Umbilical cord (tissue), 2 donors: ENCODE measurements at places on chromosomes 11 and 22.

GRCh38 chr22:42060489-42060888 lies 10.1 kb downstream of the NAGA start:
- DNase-seq = no peak

DNA sequence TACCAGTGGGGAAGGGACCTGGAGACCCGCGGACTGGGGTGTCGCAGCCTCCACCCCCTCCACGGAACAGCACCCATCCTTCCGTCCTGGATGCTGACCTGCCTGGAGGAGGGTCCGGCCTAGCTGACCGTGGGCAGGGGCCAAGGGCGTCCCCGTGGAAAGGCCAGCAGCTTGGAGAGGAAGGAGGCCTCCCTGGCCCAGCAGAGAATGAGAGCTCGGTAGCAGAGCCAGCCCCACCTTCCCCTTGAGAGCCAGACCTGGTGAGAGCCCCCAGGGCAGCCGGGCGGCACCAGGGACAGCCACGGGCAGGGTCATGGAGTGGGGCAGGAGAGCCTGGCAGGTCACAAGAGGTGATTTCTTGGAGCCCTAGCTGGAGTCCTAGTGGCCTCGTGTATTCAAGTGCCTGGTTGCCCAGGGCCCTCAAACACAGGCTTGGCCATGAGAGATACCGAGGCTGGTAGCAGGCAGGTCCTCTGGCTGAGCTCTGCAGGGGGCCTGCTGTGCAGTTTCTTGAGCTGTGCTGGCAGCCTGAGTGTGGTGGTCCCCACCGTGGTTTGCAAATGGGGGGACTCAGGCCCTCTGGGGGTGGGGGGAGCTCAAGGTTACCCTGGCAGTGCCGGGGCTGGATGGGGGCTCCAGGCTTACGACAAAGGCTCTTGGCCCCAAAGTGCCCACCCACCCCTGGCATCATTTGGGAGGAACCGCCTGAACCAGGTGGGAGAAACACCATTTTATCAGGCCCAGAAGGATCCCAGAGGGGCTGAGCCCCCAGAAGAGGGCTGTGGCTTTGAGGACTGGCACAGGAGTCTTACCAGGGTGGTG lies 7.6 kb downstream of the TSPAN32 start:
- DNase-seq = no peak

GRCh38 chr22:26783885-26784284 lies 126.5 kb downstream of the MIAT start:
- peak; percentile 23 for DNase-seq

DNA sequence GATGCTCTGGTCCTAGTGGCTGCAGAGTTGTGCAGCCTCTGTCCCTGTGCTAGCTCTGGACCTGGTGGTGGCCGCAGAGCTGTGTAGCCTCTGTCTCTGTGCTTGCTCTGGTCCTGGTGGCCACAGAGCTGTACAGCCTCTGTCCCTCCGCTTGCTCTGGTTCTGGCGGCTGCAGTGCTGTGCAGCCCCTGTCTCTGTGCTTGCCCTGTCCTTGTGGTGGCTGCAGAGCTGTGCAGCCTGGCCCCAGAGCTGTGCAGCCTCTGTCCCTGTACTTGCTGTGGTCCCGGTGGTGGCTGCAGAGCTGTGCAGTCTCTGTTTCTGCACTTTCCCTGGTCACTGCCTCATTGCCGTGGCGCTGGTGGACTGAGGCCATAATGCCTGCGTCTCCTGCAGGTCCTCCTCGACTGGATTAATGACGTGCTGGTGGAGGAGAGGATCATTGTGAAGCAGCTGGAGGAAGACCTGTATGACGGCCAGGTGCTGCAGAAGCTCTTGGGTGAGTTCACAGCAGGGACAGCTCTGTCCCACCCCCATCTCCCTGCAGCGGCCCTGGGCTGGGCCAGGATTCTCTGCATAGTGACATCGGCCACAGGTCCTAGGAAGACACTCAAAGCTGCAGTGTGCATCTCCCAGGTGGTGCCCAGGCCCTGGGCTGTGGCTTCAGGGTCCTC lies 61.9 kb upstream of the PARVG start:
- DNase-seq = no peak

DNA sequence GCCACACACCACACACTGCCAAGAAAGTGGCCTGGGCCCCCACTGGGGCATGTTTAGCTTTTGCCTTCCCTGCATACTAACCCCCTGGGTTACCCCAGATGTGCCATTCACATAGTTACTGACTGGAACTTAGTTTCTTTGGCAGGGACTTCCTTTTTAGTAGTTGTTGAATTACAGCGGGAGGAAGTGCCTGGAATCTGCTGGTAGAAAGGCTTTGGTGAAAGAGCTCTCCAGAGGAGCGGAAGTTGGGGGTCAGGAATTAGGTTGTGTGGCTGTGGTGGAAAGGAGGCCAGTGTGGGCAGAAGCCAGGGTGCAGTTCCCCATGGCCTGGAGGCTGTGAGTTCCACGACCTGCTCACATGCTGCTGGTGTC lies 69.0 kb downstream of the MED15 start:
- DNase-seq = no peak

- no peak for DNase-seq
Observed at GRCh38 chr22:38271927-38272372, 860 bp downstream of the TMEM184B start.

- DNase-seq = no peak
Observed at GRCh38 chr11:794013-794765, 3.9 kb downstream of the SLC25A22 start.

GRCh38 chr11:114115451-114115928 lies 56.0 kb downstream of the ZBTB16 start:
- DNase-seq = peak; percentile 48

DNA sequence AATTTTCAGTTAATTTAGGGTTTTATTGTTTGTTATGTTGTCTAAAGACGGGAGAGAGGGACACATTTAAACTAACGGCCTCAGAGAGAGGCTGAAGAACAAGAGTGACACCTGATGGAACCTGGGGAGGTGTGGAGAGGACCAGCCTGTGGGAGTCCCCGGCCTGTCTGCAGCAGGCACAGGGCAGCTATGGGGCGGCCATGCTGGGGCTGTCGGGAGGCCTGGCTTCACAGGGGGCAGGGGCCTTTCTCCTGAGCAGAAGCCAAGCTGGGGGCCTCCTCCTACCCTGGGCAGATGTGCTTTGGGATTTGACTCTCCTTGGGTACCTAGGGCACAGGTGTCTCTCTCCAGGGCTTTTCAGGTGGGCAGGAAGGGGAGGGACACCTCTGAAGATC lies 21.9 kb downstream of the RELT start:
- no peak for DNase-seq

GRCh38 chr11:9047964-9048523 lies 43.4 kb downstream of the SCUBE2 start:
- DNase-seq = peak; percentile 77

GRCh38 chr22:36234919-36235318 lies 4.4 kb downstream of the APOL2 start:
- no peak for DNase-seq

DNA sequence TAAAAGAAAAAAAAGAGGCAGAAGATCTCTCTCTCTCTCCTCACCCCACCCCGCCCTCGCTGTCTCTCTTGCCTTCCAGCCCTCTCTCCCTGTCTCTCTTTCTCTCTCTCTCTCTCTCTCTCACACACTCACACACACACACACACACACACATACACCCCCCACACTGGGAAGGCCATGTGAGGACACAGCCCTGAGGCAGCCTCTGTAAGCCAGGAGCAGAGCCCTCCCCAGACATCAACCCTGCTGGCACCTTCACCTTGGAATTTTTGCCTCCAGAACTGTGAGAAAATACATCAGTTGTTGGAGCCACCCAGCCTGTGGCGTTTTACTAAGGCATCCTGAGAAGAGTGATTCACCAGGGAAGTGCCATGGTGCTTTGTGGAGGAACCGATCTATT lies 14.7 kb downstream of the APOL3 start:
- no peak for DNase-seq

GRCh38 chr22:20946080-20946986 lies 20.7 kb upstream of the AIFM3 start:
- DNase-seq = no peak

DNA sequence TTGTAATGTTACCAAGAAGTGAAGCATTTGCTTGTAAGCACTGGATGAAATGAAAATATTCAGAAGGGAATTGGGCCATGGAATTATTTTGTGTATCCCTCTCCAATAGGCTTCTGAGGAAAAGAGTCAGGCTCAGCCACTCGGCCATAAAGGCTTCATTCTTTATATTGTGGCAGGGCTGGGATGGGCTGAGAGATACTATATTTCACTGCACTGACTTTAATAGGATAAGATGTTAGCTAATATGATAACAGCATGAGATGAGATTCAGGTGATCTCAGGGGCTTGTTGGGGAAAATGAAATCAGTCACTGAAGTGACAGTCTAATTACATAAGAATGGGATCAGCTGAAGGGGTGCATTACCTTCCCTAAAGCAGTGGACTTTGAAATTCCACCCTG lies 7.3 kb upstream of the TRIM44 start:
- DNase-seq = no peak

DNA sequence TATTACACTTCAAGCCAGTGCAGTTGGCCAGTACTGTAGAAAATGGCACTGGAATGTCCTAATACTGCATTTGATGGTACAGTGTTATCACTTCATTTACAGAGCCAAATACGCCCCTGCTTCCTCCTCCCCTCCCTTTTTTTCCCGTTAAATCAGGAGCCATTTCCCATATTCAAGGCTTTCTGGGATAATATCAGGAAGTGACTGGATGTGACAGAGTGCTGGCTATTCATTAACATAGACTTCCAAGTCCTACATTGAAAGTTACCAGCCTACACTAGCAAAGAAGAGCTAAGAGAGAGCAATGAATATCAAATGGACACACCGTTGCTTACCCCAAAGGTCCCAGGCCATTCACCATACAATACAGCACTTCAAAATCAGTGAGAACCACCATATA lies 32.1 kb upstream of the ABCC8 start:
- DNase-seq = no peak

DNA sequence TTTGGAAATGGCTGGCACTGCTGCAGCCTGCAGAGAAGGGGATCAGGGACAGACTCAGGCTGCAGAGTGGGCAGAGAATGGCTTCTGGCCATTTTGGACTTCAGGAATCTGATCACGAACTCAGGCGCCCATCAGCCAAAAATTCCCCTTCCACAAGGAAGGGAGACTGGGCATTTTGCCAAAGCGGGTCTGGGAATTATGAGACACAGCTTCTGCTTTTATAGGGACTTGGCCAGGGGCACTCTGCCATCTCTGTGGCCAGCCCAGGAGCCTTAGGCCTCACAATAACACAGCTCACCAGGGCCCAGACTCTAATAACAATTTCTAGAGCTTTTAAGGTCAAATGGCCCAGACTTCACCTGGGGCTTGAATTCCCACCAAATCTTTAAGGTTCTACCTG lies 74.7 kb downstream of the CHST1 start:
- DNase-seq = no peak

DNA sequence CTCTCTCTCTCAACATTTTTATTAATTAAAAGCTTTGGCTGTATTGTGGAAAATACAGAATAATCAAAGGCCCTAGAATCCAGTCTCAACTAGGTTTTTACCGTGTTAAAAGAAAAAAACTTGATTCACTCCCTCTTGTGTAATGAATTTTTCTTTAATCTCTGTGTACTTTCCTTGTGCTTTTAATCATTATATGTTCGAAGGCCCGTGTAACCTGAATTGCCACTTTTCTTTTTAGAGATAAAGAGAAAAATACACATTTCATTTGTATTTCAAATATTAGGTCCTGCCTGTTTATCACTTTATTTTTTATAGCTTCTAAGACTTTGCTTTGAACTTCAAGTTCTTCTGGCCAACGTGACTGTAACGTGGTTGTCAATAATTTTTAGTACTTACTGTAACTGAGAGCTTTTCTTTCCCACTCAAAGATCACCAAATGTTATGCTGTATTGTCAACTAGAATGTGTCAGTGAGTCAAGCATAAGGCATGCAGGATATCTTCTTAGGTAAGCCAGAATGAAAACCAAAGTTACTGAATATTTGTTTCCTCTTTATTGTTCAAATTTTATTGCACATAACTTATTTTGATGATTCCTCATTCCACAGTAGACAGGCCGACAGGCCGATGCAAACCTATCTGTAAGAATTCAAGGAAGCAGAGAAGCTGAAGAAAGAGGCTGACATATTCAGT lies 23.3 kb upstream of the FAR1 start:
- peak; percentile 33 for DNase-seq

- DNase-seq = no peak
Observed at GRCh38 chr11:126366064-126366822, 10.8 kb downstream of the ST3GAL4 start.

- DNase-seq = no peak
Observed at GRCh38 chr11:1890856-1891830, 552 bp downstream of the PRR33 start.

DNA sequence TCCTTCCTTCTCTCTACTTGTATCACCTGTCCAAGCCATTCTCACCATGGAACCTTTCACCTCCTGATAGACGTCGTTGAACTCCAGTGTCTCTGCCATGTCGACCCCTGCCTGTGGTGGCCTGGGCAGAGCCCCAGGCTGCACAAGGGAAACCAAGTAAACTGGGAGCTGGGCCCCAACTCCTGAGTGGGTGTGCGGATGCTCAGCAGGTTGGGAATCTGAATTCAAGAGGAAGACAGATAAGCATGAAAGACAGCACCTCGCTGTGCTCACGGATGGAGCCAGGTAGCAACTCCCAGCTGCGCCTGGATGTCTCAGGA lies 709 bp downstream of the SSRP1 start:
- DNase-seq = no peak

- DNase-seq = no peak
Observed at GRCh38 chr11:57901756-57902155, 121.9 kb upstream of the OR9Q1 start.

DNA sequence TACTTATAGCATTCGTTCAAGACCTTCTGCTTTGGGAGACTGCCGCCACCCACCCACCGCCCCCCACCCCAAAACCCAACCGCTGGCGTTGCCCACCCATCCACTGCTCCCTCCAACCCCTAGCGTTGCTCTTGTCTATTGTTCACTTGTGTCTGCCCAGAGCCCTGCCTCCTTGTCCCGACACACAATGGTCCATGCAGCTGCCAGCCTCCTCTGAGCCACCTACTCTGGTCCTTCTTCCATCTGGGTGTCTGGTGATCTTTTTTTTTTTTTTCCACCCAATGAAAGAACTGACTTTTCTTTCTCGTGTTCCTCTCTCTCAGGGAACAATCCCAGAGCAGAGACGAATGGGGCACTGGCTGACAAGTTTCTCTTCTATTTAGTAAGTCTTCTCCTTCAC lies 256.0 kb upstream of the SESN3 start:
- DNase-seq = no peak

GRCh38 chr11:128723531-128723930 lies 29.7 kb downstream of the FLI1 start:
- no peak for DNase-seq
